ENCODE measurements at places on chromosomes 7 and 10.

- no peak for DNase-seq
Measured at GRCh38 chr7:54615537-54615936, 73.4 kb downstream of the VSTM2A start.

DNA sequence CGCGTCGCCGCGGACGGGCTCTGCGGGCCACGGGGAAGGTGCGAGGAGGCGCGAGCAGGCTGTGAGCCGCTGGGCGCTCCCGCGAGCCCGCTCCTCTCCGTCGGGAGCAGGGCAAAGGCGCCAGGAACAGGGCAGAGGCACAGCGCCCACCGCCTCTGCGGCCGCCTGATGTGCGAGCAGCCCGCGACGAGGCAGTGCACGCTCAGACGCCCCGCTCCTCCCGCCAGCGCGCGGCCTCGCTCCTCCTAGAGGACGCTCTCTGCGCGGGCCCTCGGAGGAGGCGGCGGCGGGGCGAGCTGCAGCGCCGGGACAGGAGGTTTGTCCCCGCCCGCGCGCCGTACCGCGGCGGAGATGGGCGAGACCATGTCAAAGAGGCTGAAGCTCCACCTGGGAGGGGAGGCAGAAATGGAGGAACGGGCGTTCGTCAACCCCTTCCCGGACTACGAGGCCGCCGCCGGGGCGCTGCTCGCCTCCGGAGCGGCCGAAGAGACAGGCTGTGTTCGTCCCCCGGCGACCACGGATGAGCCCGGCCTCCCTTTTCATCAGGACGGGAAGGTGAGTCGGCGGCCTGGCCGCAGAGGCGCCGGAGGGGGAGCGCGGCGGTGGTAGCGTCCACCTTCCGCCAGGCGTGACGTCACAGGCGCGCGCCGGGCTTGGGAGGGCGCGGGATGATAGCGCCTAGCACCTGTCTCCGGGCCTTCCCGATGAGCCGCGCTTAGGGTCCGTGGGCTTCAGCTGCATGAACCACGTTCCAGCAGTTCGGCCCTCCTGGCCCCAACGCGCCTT, 731 bp downstream of the LANCL2 start:
- peak; percentile 94 for DNase-seq

- no peak for DNase-seq
Measured at GRCh38 chr10:112677689-112678088, 230.7 kb downstream of the VTI1A start.

GRCh38 chr10:114566064-114566463, 92.0 kb downstream of the ABLIM1 start:
- no peak for DNase-seq

- DNase-seq = no peak
Measured at GRCh38 chr7:142790555-142790954, 19.8 kb downstream of the PRSS2 start.

DNA sequence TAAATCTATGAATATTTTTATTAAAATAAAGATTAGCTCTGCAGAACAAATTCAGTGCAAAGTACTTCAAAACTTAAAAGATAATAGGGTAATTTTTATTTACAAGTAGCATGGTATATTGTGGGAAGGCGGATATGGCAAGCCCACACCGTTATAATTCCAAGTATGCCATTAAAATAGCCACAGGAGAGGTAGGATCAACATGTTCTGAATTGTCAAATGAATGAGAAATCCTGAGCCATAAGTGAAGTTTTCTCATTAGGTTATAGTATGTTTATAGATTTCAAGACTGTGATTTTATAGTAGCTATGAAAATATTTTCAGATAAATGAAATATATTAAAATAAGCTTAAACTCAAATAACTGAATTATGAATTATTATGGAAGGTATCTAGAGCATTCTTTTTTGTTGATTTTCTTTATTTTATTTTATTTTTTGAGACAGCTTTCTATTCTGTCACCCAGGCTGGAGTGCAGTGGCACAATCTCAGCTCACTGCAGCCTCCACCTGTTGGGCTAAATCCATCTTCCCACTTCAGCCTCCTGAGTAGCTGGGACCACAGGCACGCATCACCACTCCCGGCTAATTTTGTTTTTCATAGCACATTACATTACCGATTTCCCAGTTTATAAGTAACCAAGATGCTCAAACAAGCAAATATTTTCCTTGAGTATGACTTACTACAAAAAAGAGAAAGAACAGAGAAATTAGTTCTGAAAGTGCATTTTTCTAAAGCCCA, 956.6 kb downstream of the GATA3 start:
- no peak for DNase-seq
